ENCODE measurements at places on chromosomes 7 and 10.

GRCh38 chr7:131747658-131748232 is 191.3 kb upstream of the PODXL start:
- DNase-seq: no peak

DNA sequence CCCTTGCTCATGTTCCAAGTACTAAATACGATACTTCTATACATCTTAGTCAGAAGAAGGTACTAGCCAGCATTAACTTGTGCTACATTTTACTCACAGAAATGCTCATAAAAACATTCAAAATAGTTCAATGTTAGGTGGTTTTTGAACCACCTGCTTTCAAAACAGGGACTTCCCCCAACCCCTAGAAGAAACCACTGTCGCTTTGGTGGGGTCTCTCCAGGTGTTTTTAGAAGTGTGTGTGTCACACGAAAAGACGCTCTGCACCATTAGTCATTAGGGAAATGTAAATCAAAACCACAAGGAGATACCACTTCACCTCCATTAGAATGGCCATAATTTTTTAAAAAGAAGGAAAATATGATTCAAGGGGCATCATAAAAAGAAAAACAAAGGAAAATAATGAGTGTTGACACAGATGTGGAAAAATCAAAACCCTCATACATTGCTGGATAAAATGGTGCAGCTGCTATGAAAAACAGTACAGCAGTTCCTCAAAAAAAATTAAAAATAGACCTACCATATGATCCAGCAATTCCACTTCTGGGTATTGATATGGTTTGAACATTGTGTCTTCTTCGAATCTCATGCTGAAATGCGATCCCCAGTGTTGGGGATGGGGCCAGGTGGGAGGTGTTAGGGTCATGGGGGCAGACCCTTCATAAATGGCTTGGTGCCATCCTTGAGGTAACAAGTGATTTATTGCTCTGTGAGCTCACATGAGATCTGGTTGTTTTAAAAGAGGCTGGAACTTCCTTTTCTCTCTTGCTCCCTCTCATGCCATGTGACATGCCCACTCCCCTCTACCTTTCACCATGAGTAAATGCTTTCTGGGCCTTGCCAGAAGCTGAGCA is 74.2 kb downstream of the MALSU1 start:
- no peak for DNase-seq

- DNase-seq: no peak
Measured at GRCh38 chr10:50604809-50605208, 18.9 kb downstream of the SGMS1 start.

- peak; percentile 21 for DNase-seq
Measured at GRCh38 chr10:80945264-80945880, 407.7 kb downstream of the SH2D4B start.

DNA sequence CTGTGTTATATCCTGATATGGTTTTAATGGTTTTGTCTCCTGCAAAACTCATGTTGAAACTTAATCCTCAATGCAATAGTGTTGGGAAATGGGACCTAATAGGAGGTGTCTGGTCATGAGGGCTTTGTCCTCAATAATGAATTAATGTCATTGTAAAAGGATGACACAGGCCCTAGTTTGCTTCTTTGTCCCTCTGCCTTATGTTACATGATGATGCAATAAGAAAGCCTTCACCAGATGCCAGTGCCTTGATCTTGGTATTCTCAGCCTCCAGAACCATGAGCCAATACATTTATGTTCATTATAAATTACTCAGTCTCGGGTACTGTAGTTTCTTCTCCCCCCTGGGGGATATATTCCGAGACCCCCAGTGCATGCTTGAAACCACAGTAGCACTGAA is 1247.4 kb upstream of the SORCS1 start:
- DNase-seq: no peak

DNA sequence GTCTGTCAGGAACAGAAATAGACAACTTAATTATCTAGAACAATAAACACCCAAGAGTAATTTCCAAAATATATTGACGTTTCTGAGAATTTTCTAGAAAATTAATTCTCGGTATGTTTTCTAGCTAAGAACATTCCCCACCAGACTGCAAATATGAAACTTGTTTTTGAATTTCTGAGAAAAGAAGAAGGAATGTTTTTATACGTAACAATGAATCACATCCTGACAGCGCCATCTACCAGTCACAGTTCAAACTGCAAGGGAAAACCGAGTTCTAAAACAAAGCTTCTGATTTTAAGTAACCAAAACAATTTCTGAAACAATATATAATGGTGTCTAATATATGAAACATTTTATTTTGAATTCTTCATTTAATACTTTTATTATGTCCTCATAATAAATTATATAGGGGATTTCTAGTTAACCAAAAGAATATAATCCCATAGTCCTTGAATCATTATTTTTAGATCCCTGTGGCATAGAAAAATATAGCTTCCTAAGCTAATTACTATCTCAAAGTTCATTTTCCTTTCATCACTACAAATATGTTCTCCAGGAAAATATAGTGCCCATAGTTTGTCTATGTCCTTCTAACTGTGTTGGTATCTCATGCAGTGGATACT is 34.5 kb upstream of the MEOX2 start:
- peak; percentile 8 for DNase-seq

GRCh38 chr7:28956608-28957063 is 1.5 kb downstream of the TRIL start:
- peak; percentile 24 for DNase-seq

- DNase-seq: no peak
Measured at GRCh38 chr7:36811807-36812206, 87.5 kb upstream of the AOAH start.

- DNase-seq: no peak
Measured at GRCh38 chr10:8962249-8962648, 907.8 kb downstream of the GATA3 start.

- no peak for DNase-seq
Measured at GRCh38 chr7:120998996-120999565, 10.6 kb downstream of the CPED1 start.

GRCh38 chr10:124329362-124329761 is 89.4 kb downstream of the OAT start:
- no peak for DNase-seq

GRCh38 chr7:106442476-106442875 is 157.7 kb upstream of the NAMPT start:
- DNase-seq: no peak

Measured in cerebellar cortex (tissue), 1 donor.